ENCODE measurements at places on chromosomes 11 and 22.

- no peak for DNase-seq
Observed at GRCh38 chr22:31138126-31138525, 2.2 kb downstream of the PLA2G3 start.

GRCh38 chr11:17790453-17790852, 55.9 kb downstream of the KCNC1 start:
- DNase-seq, result no peak

DNA sequence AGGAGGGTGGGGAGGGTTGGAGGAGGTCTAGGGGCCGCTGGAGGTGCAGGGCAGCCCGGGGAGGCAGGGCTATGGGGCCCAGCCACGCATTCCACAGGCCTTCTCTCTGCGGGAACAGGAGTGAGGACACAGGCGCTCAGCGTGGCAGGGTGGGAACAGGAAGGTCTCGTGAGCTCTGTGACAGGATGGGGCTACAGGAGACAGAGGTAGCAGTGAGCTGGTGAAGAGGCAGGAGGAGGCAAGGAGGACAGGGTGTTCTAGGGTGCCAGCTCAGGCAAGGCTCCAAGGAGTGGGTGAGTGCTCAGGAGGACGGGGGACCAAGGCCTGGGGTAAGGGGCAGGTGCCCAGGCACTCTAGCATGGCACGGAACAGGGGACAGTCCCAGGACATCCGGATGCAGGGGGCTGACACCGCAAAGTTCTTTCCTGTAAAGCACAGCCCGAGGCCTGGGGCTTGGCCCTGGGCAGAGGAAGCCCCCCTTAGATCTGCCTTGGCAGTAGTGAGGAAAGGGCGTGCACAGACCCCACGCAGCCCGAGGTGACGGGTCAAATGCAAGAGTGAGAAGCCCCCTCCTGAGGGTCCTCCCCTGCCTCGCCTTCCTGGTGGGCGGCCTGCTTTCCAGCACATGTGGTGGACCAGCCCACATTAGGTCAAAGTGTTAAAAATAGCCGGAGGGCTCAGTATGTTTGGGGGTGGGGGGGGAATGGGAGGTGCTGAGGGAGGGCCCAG, 4.7 kb upstream of the NEAT1 start:
- no peak for DNase-seq

GRCh38 chr11:43712676-43713075, 32.1 kb downstream of the HSD17B12 start:
- DNase-seq, result no peak

DNA sequence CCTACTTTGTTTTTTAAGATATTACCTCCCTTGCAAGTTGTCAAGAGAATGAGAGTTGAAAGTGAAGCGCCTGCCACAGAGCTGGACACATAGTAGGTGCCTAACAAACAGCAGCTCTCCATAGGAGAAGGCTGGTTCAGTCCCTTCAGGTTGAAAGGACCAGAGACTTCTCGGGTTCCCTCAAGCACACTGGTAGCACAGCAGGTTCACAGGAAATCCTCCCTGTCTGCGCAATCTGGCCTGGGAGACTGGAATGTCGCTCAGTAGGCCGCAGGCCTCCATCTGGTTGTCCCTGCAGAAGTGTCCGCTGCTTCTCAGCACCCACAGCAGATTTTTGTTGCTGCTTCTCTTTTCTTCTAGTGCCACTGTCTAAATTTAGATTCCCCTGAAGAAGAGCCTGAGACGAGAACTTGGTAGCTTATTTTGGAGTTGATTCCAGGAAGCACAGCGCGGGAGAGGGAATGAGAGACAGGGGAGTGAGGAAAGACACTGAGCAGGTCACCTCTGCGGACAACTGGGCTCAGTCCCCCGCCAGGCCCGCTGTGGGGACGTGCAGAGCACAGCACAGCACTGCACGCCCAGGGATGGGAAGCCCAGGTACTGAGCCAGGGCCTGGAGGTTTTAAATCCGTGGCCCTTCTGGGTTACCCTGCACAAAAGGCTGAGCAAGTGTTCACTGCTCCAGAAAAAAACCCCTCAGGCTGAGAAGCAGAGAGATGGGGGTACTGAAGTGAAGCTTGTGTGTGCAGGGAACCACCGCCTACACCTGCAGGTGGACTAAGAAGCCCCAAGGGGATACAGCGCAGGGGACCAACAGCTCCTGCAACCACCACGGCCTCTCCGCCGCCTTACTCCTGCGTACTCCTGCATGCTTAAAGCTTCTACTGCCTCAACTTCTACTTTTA, 31.6 kb downstream of the RBX1 start:
- DNase-seq, result no peak

- no peak for DNase-seq
Observed at GRCh38 chr11:124954590-124954955, 571 bp downstream of the CCDC15 start.

GRCh38 chr22:24053481-24054226, 42.5 kb downstream of the CABIN1 start:
- DNase-seq, result no peak

- no peak for DNase-seq
Observed at GRCh38 chr11:117559698-117560097, 232.0 kb downstream of the CEP164 start.

DNA sequence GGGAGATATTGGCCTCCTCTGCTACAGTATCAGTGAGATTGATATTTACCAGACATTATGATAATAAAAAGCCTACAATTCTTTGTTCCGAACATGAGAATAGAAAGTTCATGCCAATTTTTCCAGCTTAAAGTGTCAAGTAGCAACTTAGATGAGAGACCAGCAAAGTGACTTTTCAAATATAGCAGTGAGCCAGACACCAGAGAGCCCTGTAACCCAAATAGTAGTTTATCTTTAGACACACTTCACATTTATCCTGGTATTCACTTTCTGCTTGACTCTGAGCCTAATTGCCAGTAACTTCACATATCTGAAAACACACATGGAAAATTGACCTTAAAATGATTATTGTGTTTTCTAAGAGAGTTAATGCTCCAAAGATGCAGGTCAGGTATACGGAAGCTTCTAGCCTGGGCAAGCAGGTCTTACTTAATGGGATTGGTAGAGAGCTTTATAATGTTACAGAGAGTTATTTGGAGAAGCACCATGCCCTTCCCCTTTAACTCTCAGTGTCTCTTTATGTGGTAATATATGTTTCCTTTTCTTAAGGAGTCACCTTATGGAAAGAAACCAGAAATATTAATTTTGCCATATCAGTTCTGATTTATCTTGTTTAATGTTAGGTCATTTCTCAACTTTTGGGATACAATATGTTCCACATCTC, 852.3 kb upstream of the CHORDC1 start:
- DNase-seq, result no peak

- DNase-seq, result no peak
Observed at GRCh38 chr11:70606248-70606950, 208.1 kb downstream of the CTTN start.

GRCh38 chr11:123173040-123173855, 21.8 kb downstream of the CLMP start:
- no peak for DNase-seq

DNA sequence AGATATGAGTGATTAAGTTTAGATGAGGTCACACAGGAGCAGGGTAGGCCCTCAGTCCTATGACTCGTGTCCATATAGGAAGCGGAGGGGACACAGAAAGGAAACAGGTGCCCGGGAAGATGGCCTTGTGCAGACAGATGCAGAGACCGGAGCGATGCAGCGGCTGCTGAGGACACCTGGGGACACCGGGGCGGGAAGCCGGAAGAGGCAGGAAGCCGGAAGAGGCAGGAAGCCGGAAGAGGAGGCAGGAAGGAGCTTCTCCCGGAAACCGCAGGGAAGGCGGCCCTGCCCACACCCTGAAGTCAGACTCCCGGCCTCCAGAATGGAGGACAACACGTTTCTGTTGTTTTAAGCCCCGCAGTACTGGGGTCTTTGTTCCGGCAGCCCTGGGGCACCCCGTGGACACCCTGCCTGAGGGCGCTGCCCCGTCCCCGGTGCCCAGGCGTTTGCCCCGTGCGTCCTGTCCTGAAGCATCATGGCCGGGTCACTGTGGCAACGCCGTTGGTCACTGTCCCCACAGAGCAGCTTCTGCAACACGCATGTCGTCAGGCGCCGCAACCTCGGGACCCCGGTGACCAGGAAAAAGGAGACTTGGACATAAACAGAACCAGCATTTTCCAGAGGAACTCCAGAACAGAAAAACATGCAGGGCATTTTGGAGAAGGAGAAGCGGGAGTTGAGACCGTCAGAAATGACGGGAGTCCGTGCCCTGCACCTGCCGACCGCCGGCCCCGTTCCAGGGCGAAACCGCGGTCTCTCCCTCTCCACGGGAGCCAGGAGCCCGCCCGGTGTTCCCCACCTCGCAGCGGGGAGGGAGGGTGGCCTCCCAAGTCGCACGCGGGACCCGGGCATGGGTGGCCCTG, 103.4 kb downstream of the BRD1 start:
- no peak for DNase-seq

DNA sequence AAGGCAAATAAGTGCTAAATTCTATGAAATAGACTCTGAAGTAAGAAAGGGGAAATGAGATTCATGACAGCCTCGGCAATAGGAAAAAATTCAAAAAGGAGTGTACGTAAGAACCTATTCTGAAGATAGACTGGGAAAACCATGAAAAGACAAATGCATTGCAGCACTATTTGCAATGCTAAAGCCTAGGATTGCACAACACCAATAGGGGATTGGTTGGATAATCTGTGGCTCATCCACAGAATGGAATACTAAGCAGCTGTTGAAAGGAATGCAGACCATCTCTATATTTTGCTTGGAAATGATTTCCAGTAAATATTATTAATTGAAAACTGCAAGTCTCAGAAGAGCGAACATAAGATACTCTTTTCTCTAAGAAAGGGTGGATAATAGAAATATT, 91.7 kb upstream of the CLMP start:
- no peak for DNase-seq

GRCh38 chr11:100687630-100688395, 725 bp downstream of the ARHGAP42 start:
- no peak for DNase-seq
